ENCODE measurements at places on chromosomes 13 and 19.
A peak's percentile ranks its signal among the peaks of the same experiment; 100 is the strongest.

GRCh38 chr19:17448131-17448967 is at the start of gene TMEM221:
TSS of gene TMEM221 (minus strand) at chr19:17448668. CDS start at chr19:17448462, 206 bp downstream.
- no peak for DNase-seq

- DNase-seq, result no peak
These were observed 9.9 kb downstream of the NACC1 start for GRCh38 chr19:13127811-13128575.

GRCh38 chr19:17504030-17504429 is 7.4 kb upstream of the PGLS start:
- DNase-seq, result no peak

DNA sequence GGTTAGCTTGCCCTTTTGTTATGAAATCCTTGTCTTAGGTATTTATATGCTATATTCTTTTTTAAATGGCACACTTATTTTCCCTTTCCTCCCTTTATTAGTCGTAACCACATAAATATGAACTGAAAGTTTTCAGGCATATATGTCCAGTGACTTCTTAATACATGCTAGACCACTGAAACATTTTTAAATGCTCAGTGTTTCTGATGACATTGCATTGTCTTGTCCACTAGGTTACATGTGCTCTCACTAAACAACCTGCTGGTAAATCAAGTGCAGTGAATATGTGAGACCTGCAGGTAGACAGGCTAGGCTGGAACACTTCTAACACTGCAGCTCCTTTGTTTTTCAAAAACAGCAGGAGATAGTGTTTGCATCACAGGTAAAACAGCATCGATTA is 332.6 kb upstream of the DACH1 start:
- no peak for DNase-seq

DNA sequence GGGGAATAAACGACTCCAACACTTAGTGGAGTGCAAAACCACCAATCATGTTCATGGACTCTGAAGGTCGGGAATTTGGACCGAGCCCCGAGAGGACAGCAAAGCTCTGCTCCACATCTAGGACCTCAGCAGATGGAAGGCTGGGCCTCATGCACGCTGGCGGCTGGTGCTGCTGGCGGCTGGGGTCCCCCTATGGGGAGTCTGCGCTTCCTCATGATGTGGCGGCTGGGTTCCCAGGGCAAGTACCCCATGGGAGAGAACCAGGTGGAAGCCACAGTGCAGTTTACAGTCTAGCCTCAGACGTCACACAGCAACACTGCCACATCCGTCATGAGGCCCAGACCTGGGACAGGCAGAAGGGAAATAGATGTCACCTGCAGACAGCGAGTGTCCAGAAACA is 13.2 kb downstream of the PEPD start:
- DNase-seq, result no peak

GRCh38 chr13:20395061-20395916 is 130.4 kb downstream of the CRYL1 start:
- no peak for DNase-seq

DNA sequence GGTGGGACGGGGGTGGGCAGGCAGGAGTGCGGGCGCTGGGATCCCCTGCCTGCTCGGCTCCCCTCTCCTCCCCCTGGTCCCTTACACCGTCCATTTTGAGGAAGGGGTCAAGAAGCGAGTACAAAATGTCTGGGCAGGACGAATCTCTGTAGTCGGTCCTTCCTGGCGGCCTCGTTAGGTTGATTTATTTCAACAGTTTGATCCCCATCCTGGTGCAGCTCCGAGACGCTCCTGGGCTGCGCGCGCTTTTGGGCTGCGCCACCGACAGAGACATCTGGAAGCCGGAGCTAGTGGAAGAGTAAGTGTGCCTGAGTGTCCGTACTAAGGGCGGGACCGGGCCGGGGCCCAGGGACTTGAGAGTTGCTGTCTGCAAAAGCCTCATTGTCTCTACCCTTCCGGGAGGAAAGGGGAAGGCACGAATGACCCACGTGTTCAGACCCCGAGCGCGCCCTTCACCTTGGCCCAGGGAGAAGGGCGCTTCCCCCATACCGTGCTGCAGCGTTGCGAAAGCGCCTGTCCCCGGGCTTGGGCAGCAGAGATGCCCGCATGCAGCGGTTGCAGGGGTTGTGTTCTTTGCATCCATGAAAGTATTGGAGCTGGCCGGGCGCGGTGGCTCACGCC is 1.8 kb downstream of the ZNF114 start:
- peak; percentile 48 for DNase-seq

DNA sequence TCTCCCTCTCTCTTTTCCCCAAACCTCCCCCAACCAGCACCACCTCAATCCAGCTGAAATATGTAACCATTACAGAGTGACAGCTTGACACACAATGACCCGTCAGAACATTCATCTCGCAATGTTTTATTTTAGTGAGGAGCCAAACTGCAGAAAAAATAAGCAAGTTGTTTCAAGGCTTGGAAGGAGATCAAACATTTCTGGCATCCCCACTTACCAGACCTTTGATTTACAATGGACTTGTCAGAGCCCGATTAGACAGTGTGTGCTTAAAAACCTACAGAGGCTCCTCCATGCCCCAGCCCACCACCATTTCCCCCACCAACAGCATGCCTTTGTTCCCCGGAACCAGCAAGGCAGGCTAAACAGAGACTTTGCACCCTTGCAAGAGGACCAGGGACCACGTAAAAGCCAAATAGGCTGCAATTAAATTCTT is 382.8 kb upstream of the ZNF507 start:
- no peak for DNase-seq

DNA sequence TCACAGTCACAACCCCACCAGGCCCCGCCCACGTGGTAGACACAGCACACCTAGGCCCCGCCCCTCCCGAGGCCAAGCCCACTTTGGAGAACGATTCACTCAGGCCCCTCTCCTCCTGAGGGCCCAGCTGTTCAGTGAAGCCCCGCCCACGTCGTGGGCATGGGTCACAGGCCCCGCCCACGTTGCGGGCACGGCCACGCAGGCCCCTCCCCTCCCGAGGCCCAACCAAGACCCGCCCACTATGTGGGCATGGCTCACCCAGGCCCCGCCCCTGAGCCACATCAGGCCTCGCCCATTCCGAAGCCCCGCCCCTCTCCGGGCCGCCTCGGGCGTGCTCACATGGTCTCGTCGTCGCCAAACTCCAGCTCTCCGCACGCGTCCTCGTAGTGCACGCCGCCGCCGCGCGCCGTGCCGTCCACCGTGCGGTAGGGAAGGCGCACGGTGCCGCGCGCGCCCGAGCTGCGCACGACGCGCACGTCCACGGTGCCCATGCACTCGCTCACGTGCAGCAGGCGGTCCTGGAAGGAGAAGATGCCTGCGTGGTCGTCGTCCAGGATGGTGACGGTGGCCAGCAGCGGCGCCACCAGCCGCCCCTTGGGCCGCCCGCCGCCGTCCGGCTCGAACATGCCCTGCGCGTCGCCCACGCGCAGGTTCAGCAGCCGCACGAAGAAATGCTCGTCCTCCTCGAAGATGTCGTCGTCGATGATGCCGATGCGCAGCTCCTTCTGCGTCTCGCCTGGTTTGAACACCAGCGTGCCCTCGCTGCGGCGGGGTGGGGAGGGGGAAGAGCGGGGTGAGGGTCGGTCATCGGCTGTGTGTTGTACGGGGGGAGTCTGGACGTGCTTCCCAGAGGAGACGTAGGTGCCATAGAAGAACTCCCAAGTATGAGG is 24.0 kb downstream of the SLC8A2 start:
- peak; percentile 98 for DNase-seq

DNA sequence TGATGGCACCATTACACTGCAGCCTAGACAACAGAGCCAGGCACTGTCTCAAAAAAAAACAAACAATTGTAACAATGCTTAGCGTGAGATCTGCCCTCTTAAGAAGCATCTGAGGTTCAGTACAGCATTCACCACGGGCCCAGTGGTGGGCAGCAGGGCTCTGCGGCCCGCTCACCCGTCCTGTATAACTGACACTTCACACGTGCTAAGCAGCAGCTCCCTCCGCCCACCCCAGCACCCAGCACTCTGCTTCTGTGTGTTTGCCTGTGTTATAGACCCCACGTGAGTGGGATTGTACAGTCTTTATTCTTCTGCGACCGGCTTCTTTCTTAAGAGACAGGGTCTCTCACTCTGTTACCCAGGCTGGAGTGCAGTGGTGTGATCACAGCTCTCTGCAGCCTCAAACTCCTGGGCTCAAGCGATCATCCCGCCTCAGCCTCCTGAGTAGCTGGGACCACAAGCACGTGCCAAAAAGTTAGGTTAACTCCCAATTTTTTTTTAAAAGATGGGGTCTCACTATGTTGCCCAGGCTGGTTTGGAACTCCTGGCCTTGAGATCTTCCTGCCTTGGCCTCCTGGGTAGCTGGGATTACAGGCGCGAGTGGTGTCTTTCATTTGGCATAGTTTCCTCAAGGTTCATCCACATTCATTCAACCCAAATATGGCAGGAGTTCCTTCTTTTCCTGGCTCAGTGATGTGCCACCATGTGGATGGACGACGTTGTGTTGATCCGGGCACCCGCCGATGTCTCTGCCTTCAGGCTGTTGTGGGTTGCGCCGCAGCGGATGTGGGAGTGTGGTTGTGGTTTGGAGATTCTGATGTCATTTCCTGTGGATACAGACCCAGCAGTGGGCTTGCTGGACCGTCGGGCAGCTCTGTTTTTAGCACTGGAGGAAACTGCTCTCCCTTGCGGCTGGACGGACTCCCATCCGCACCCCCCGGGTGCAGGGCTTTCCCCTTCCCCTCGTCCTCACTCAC is 170.0 kb downstream of the KDM4B start:
- no peak for DNase-seq

- DNase-seq, result no peak
These were observed 219.4 kb downstream of the KLF5 start for GRCh38 chr13:73278186-73278585.

GRCh38 chr19:17379221-17379631 is 2.1 kb upstream of the PLVAP start:
- no peak for DNase-seq

- DNase-seq, result peak; percentile 83
These were observed at the start of gene SERTM1 for GRCh38 chr13:36673838-36674326. TSS of gene SERTM1 (plus strand) at chr13:36674020. CDS start at chr13:36695079, 21,059 bp downstream.

DNA sequence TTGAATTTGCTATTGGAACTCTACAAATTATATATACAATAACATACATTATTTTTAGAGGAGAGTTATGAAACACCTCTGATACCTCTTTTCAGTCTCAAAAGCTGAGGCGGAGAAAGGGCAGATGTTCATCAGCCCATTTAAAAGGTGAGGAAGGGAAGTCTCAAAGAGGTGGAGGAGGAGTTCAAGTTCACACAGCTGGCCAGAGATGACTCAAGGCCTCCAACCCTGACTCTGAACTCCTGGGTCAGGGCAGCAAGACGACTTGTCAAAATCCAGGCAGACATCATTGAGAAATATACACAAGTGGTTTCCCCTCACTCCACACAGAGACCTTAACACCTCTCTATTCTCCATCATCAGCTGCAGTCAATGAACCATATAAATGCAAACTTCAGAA is 2.1 kb downstream of the SIAH3 start:
- no peak for DNase-seq

DNA sequence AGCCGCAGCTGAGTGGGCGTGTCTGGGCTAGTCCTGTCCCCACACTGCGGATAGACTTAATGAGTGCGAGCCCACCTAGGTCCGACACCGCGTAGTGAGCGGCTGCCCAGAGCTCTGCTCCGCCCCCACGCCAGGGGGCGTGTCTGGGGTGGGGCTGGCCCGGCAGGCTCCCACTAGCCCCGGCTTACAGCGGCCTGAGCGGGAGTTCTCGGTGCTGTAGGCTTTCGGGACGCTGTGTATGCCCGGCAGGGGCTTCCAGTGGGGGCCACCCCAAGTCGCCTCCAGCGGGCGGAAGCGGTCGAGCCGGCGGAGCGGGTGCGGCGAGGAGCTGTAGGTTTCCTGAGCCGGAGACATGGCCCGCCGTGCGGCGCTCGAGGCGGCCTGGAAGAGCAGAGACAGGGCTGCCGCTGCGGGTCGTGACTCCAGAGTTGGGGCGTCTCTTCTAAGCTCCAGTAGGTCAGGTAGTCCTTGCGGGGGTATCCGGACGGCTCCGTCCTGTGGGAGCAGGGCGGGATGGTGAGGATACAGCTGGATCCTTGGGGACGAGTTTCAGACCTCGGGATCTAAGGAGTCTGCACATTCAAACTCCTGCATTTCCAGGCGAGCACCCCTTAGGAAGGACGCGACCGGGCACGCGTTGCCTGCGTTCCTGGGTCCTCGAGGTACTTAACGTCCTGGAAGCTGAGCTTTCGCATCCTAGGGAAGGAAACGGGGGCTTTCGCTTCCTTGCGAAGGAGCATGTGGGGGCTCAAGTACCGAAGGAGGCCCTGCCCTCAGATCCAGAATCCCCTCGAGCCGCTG is 1.2 kb downstream of the CGB7 start:
- DNase-seq, result peak; percentile 81

GRCh38 chr13:73201626-73202025 is 142.8 kb downstream of the KLF5 start:
- DNase-seq, result no peak

DNA sequence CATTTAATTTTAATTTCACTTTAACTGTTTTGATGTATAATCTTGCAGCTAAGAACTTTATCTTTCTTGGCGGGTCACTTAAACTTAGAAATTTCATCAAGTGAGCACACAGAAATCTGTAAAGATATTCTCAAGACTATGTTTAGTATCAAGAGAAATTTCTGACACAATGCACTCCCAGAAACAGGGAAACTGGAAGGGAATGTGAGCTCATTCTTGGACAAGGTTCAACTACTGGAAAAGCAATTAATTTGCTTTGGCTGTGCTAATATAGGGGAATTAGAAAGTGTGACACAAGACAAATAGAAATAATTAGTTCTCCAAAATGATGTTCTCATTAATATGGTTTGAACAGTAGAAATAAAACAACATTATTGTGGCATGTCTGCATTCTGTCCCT is 402.3 kb downstream of the DACH1 start:
- DNase-seq, result no peak

DNA sequence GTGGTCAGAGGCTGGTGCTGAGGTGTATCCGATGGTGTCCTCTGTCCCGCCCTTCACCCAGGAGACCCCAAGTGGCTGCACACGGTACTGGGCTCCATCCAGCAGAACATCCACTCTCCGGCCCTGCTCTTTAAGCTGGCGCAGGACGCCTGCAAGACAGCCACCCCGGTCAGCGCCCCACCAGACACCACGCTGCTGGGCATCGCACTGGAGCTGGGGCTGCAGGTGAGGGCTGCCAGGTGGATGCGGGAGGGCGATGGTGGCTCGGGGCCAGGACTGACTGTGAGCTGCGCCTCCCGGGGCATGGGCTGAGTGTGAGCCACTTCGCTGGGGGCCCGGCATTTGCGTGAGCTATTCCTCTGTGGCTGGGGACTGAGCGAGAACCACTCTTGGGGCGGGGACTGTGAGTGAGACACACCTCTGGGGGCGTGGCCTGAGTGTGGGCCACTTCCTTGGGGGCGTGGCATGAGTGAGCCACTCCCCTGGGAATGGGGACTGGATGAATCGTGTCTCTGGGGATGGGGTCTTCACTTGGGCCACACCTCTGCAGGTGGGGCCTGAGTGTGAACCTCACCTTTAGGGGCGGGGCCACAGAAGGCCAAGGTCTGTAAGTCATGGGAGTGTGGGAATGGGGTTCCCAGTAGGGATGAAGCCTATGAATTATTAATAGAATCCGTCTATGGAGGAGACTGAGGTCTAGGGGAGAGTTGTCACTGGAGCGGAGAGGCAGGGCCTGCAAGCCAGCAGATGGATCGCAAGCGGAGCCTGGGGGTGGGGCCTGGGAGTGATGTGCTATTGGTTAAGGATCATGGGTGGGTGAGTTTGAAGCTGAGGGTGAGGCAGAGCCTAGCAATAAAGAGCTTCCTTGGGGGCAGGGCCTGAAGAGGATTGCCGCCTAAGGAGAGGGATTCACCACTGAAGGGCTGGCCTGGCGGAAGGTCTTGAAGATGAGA is 30.5 kb downstream of the ZSWIM4 start:
- DNase-seq, result no peak

Data from NCI-H1930 (cell line).